ELF-1 (cell line): ENCODE measurements at places on chromosomes 7 and 10.

DNA sequence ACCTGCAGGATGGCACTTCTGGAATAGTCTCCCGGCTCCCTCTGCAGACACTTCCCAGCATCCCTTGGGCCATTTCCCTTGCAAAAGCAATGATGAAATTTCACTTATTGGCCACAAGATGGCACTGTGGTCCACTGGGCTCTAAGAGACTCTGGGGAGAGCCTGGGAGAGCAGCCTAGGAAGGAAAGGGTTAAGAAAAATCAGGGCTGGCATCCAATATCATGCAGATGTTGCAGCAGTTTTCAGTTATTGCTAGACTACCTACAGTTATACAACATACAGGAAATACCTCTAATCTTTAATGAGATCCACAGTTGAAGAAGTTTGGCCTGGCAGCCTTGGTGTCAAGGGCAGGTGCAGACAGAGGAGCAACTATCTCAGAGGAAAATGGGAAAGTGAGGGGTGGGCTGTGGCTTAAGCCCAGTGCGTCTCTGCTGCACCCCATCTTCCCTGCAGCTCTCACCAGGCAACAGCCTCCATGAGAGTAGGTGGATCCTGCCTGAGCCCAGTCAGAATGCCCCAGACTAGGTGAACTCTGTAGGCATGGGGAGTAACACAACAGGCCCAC is 100.2 kb upstream of the PRSS58 start:
- DNase-seq, result peak; percentile 64

DNA sequence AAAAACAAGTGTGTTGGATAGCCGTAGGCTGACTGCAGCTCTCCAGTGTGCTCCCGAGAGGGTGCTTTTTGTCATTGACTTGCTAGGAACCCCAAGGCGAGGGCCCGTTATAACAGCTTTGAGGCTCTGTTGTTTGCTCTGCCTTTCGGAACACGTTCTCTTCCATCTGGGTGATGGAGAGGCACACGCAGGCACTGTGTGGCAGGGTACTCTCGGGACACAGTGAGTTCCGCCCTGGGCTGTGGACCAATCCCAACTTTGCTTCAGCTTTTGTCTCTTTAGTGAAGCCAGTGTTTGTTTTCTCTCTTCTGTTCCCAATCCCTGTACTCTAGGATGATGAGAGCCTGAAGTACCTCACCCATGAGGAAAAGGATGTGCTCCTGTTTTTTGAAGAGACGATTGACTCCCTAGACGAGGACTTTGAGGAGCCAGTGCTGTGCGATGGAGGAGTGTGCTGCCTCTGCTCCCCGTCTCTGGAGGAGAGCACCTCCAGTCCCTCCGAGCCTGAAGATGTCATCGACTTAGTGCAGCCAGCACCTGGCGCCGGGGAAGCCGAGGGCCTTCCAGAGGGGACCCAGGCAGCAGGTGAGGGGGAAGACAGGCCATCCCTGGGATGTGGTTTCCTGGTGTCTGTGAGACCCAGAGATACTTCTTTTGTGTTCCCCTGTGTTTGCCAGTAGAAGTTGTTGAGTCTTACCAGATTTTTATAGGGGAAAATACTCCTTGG is 43.2 kb downstream of the PROSER2 start:
- no peak for DNase-seq

DNA sequence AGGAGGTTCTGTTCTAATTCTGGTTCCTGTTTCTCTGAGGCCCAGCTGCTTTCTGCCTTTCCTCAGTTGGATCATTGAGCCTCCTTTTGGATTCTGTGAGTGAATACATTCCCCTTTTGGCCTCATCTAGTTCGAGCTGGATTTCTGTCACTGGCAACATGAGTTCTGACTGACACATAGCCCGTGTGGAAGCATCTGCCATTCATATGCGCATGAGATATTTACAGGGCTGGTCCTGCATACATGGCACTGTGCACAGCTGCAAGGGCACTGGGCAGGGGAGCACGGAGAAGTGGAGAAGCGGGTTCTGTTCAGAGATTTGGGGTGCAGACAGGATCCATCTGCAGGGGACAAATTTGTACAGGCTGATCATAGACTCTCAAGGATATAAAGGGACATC is 352.8 kb downstream of the RPS24 start:
- no peak for DNase-seq

- DNase-seq, result no peak
These were observed 1.9 kb downstream of the VTI1A start for GRCh38 chr10:112448888-112449287.

DNA sequence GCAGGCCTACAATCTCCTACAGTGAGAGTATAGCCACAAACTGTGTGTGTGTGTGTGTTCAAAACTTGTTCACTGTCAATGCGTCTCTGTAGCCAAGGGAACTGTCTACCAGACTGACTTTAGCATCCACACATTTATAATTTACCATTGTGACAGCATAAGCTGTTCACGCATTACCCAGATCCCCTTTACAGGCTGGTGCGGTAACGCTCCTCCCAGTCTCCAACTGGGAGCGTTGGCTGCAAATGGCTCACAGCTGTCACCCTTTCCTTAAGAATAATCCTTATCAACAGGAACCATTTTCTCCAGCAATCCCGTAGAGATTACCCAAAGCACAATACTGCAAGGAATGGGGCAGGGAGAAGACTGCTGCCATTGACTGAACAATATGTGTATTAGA is 199.5 kb downstream of the GPAM start:
- DNase-seq, result no peak

DNA sequence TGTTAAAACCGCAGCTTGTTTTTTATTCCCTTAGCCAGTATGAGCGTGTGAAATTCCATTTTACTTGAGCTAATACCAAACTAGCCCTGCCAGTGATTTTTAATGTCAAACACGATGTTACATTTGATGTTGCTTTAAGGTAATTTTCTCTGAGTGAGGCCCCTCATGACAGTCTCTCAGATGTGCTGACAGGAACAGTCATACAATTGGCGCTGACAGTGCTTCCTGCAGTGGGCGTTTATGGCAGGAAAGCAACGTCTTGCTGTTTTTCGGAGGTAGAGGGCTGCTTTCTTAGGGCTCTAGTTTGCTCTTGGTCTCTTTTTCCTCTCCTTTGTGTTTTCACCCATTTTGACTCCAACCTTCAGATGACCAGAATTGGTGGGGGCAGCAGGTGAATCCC is 19.3 kb downstream of the PON1 start:
- no peak for DNase-seq

- DNase-seq, result no peak
These were observed 56.2 kb downstream of the CREM start for GRCh38 chr10:35182631-35183510.

GRCh38 chr10:99535764-99536337 is 3.1 kb downstream of the NKX2-3 start:
- DNase-seq, result peak; percentile 56

DNA sequence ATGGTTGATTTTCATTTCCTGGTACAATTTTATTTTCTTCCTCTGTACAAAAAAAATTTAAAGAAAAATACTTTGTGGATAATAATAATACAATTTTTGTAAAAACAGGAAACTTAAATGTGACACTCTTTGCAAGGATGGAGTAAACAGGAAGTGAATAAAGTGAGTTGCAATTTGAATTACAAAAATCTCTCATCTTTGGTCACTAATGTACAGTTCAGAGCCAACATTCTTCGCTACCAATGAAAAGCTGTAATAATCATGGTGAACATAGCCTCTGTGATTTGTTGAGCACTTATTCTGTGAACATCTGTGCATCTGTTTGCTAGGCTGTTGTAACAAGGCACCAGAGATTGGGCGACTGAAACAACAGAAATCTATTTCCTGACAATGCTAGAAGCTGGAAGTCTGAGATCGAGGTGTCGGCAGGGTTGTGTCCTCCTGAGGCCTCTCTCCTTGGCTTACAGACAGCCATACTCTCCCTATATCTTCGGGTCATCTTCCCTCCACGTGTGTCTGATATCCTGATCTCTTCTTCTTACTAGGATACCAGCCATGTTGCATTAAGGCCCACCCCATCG is 295.3 kb upstream of the KLF6 start:
- no peak for DNase-seq

GRCh38 chr7:66167773-66168387 is 37.3 kb upstream of the TPST1 start:
- no peak for DNase-seq

- DNase-seq, result peak; percentile 81
These were observed 34.5 kb downstream of the LHPP start for GRCh38 chr10:124496150-124496549.

- DNase-seq, result no peak
These were observed 15.0 kb downstream of the TBC1D12 start for GRCh38 chr10:94417321-94417720.

- DNase-seq, result no peak
These were observed 13.8 kb downstream of the CYTH3 start for GRCh38 chr7:6258440-6259182.

GRCh38 chr10:11765141-11765540 is 23.0 kb downstream of the ECHDC3 start:
- no peak for DNase-seq

GRCh38 chr10:86955501-86956194 is 1.8 kb downstream of the MMRN2 start:
- DNase-seq, result no peak

GRCh38 chr10:33600381-33600780 is 265.9 kb upstream of the NRP1 start:
- DNase-seq, result no peak

GRCh38 chr7:39044489-39044888 is 66.8 kb downstream of the POU6F2 start:
- DNase-seq, result no peak

DNA sequence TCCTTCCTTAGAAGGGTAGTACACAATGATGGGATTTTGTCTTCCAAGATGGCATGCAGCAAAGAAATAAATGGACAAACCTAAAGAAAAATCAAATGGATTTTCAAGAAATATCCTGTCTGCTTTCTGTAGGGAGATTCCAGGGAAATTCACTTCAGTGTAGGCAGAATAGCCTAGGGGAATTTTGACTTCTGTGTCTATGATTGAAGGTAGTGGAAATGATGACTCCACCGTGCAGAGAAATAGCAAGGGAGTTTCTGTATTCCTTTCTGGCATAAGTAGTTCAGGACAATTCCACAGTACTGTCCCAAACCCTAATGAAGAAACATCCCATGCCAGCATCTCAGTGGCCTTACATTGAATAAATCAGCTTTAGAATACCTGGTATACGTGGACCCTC is 9.5 kb downstream of the ATOH7 start:
- no peak for DNase-seq

GRCh38 chr7:152702-153391 is 39.5 kb upstream of the FAM20C start:
- no peak for DNase-seq

DNA sequence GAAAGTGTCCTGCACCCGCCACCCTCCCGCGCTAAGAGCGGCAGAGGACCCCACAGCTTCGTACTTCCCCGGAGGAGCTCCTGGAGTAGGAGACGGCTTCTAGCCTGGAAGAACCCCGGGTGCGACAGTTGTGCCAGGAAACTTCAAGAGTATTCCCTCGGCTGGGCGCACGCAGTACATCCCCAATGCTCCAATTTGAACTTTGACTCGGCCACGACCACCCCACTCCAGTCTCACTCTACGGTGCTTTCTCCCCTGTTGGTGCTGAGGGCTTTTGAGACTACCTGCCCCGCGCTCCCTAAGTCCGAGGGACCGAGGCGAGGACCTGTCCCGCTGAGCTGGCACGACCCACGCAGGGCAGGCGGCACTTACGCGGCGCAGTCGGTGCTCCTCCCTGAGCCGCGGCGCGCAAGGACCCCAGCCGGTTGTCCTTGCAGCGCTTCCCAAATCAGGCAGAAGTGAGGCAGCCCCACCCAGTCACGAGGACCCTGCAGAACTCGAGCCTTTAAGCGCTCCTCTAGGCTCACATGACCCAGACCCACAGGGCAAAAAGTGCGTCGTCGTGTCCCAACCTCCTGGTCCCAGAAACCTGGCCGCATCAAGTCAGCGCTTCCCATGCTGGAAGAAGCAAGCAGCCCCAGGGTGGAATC is at the start of gene CPVL:
Gene CPVL (minus strand): TSS at position 481 of the 650 bp plus-strand sequence. CDS start 25,476 bp downstream, outside the sequence.
- peak; percentile 80 for DNase-seq

DNA sequence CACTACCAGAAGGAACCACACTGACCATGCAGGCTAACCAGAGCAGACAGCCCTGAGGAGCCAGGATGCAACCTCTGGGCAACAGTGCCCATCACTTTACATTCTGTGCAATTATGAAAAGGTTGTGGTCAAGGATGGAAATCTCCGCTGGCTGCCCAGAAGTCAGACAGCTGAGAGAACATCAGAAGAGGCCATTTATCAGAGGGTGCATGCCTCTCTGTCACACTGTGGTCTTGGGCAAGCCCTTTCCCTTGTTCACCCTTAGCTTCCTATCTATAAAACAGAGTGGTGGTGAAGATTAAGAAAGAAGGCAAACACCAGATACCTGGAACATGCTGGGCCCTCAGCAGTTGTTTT is 120.7 kb upstream of the GDF10 start:
- DNase-seq, result no peak

GRCh38 chr7:68476966-68477365 is 1121.3 kb upstream of the AUTS2 start:
- no peak for DNase-seq

DNA sequence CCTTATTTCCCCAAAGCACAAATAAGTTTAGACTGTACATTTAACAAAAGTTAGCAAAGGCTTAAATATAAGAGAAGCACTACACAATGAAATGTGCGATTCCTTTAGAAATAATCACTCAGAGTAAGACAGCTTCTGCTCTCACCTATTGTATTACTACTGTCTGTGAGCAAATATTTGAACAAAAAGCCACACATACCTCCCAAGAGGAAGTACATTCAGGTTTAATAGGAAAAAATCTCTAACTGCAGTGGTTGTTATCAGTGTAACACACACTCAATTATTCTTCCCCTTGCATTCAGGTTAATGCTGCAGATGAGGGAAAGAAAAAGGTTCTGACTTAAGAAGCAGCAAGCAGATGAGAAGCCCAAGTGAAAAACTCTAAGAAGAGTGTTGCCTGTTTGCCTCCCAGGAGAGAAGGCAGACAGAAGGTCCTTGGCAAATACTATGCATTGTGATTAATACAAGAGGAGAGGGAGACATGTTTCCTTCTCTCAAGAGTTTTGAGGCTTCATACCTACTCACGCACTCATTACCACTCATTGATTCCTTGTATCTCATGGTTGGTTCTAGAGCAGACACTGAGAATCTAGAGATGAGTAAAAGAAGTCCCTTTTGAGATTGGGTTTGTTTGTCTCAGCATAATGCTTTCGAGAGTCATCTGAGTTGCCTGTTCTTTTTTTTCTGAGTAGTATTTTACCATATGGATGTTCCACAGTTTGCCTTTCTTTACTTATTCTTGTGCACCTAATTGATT is 13.6 kb downstream of the GIMAP4 start:
- no peak for DNase-seq

- DNase-seq, result no peak
These were observed 33.1 kb downstream of the SEMA3D start for GRCh38 chr7:85153715-85154114.

GRCh38 chr10:131973160-131973951 is 8.4 kb downstream of the BNIP3 start:
- no peak for DNase-seq
